SK-N-SH (cell line): ENCODE measurements at places on chromosomes 1 and 21. TPM values are rescaled to one million over a fixed set of nuclear protein-coding genes. Genes with fewer than 3 reads are reported as not detected.

DNA sequence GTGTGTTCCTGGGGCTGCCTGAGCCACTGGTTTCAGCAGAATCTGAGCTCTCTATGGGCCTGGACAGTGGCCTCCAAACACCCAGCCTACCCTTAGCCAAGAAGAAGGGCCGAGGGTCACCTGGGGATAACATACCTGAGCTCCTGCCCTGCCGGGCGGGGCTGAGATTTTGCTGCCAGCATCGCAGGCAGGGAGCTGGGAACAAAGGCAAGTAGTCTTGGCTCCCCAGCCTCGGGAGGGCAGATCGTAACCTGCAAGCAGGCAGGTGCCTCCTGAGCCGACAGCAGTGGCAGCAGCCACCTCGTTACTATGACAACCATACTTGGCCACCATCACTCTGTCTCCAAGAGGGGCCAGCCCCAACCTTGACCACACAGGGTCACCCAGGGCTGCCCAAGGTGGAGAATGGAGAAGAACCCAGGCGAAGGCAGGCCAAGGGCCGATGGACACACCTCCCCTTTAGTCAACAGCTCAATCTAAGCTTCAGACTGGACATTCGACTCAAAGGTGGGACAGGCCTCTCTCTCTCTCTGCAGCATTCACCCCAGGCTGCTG is 54.6 kb downstream of the TOMM20 start:
- H3K4me3 ChIP-seq = no peak overlapping the region
- no peaks in the 10 kb centered on the region for H3K36me3 ChIP-seq
- no peaks in the 10 kb centered on the region for H3K27me3 ChIP-seq
- peak overlapping the region; percentile 95 for H3K27ac ChIP-seq

The RHCE gene
- polyA plus RNA-seq = 0.54 and 0.57 TPM in 2 replicates

The ASPM gene
- 3.0 and 3.3 TPM in 2 replicates for polyA plus RNA-seq

- DNase-seq = no peak
- H3K27ac ChIP-seq = no peak overlapping the region
Measured at GRCh38 chr1:98296681-98297080, 364.8 kb upstream of the SNX7 start.

DNA sequence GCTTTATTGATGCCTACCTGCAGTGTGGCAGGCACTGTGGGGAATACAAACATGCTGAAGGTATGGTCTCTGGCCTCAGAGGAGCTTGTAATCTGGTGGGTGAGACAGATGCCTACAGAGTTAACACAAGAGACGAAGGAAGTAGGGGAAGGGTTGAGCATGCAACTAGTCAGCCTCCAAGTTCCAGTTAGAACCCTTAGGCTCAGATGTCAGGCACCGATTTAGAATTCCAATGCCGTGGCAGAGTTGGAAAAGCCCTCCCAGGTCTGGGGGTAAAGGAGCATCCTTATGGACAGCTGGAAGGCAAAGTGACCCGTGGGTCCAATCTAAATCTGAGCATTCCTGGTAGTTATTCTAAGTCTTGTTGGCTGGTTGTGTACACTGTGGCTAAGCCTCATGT is 132.9 kb upstream of the GJB5 start:
- no peaks in the 10 kb centered on the region for H3K4me1 ChIP-seq
- H3K27ac ChIP-seq = no peak overlapping the region
- no peaks in the 10 kb centered on the region for H3K27me3 ChIP-seq

The KRTAP10-8 gene
- not detected in 2 replicates for polyA plus RNA-seq

The CNN3 gene
- 204 and 242 TPM in 2 replicates for polyA plus RNA-seq

- no peak overlapping the region for H3K27ac ChIP-seq
- DNase-seq = no peak
- H3K27me3 ChIP-seq = no peaks in the 10 kb centered on the region
- H3K36me3 ChIP-seq = peaks cover 11% of the 10 kb centered on the region
Measured at GRCh38 chr1:78540048-78540447, 49.3 kb downstream of the PTGFR start.

The TRIM17 gene
- polyA plus RNA-seq = 1.5 and 1.6 TPM in 2 replicates

The KIFAP3 gene
- 10.7 and 12.3 TPM in 2 replicates for polyA plus RNA-seq

DNA sequence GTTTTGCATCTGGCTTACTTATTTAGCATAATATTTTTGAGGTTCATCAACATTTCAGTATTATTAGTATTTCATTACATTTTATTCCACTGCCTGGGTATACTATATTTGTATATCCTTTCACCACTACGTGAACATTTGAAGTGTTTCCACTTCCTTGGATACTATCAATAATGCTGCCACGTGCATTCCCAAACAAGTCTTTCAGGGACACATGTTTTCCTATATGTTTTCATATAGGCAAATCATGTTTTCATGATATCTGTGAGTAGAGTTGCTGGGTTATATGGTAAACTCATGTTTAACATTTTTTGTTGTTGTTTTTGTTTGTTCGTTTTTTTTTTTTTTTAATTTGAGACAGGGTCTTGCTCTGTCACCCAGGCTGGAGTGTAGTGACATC is 380.1 kb downstream of the OMA1 start:
- H3K4me1 ChIP-seq = no peaks in the 10 kb centered on the region
- H3K4me3 ChIP-seq = no peak overlapping the region
- no peak overlapping the region for H3K27ac ChIP-seq
- H3K36me3 ChIP-seq = no peaks in the 10 kb centered on the region
- no peaks in the 10 kb centered on the region for H3K27me3 ChIP-seq

DNA sequence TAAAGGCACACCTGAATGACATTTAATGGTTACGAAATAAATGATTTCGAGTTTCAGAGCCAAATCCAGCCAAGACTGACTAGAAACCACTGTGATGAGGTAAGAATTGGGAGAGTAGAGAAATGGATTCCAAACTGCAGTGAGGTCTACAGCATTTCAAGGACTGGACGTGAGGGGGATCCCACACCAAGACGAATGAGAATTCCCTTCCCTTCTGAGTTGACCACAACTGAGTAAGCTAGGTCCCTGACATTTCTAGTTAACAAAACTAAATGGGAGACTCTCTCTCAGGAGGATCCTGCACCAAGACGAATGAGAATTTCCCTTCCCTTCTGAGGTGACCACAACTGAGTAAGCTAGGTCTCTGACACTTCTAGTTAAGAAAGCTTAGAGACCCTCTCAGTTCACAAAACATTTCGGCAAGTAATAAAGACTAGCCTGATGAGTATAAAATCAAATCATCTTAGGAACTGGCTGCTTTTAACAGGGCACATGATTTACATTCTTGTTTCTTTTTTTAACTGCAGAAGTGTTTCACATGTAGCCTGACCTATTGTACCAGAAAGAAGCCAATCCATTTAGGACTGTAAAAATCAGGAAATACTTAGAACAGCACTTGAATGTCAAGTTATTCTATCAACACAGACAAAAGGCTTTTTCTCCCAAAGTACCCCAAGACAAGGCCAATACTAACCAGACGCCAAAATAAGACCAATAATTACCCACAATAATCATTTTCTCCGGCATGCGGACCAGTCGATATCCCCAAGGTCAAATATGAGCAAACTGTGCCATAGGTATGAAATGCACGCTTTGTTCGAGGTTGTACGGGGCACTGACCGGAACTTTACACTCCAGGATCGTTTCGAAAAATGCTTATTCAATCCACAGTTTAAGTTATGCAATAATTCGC is 1.4 kb upstream of the SPATA1 start:
- peaks cover 29% of the 10 kb centered on the region for H3K36me3 ChIP-seq
- H3K4me3 ChIP-seq = peak overlapping the region; percentile 71
- peak overlapping the region; percentile 94 for H3K27ac ChIP-seq
- peaks cover 8% of the 10 kb centered on the region; the same call in 1 of the 2 replicates for H3K4me1 ChIP-seq

DNA sequence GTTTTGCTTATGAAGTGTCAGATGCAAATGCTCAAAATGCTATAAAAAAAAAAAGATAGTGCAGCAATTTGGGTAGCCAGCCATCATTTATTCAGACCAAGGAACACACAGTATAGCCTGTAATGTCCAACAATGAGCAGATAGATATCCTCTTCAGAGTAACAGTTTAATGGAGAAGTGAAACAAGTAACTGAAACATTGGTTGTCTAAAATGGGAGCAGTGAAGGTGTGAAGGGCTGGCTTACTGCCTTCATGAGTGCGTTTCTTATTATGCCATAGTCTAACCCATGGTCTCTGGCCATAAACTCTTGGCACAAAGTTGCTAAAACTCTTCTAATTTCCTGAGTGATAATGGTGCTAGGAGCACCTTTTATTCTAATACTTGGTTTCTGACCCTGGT is 11.4 kb downstream of the RGS5 start:
- H3K4me1 ChIP-seq = no peaks in the 10 kb centered on the region
- H3K36me3 ChIP-seq = peaks cover 33% of the 10 kb centered on the region
- no peaks in the 10 kb centered on the region for H3K27me3 ChIP-seq
- DNase-seq = no peak
- no peak overlapping the region for H3K4me3 ChIP-seq

DNA sequence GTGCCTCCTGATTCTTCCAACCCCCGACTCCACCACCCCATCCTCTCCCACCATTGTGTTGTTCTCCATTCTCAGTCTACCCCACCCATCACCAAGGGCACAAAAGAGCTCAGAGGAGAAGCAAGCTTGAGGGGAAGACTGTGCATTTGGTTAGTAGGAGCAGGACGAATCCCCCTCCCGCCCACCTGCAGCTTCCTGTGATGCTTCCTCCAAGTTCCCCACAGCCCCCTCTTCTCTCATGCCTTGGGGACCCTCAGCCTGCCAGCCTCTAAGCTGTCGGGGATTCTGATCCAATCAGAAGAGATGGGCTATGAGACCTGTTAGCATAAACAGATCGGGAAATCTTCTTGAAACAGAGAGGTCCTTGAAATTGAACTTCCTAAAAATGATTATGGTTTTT is 22.2 kb upstream of the CAPZB start:
- H3K4me3 ChIP-seq = no peak overlapping the region
- DNase-seq = no peak
- H3K27ac ChIP-seq = no peak overlapping the region
- no peaks in the 10 kb centered on the region for H3K4me1 ChIP-seq

GRCh38 chr1:76510672-76511557 is 356.4 kb upstream of the ST6GALNAC5 start:
- peaks cover under 1% of the 10 kb centered on the region for H3K4me1 ChIP-seq
- no peak overlapping the region for H3K4me3 ChIP-seq
- H3K27me3 ChIP-seq = no peaks in the 10 kb centered on the region

- H3K27ac ChIP-seq = no peak overlapping the region
- no peak overlapping the region for H3K4me3 ChIP-seq
- H3K4me1 ChIP-seq = no peaks in the 10 kb centered on the region
- H3K36me3 ChIP-seq = no peaks in the 10 kb centered on the region
Measured at GRCh38 chr1:191002768-191003167, 525.1 kb upstream of the BRINP3 start.

DNA sequence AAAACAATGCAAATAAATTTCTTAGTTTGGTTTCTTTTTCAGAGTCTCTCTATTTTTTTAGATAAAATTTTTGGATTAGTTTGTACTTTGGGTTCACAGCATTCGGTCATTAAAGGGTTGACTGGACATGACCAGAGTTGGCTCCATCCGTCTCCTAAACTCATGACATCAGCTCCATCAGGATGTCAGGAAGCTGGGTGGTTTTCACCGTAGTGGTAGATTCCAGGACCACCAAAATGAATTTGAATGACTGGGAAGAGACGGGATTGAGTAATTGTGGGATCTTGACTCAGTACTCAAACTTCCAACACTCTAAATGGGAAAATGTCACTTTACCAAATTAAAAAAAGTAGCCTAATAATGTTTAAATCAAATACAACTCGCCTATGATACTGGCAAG is 279.2 kb upstream of the DUSP10 start:
- H3K36me3 ChIP-seq = no peaks in the 10 kb centered on the region
- no peak overlapping the region for H3K4me3 ChIP-seq
- H3K4me1 ChIP-seq = no peaks in the 10 kb centered on the region
- no peaks in the 10 kb centered on the region; the same call in 1 of the 2 replicates for H3K27me3 ChIP-seq

GRCh38 chr1:15949453-15950245 is 26.3 kb downstream of the ZBTB17 start:
- H3K4me1 ChIP-seq = peaks cover 62% of the 10 kb centered on the region
- DNase-seq = peak; percentile 73
- H3K27me3 ChIP-seq = no peaks in the 10 kb centered on the region
- peaks cover 8% of the 10 kb centered on the region for H3K36me3 ChIP-seq
- no peak overlapping the region for H3K4me3 ChIP-seq
- peak overlapping the region; percentile 86 for H3K27ac ChIP-seq

DNA sequence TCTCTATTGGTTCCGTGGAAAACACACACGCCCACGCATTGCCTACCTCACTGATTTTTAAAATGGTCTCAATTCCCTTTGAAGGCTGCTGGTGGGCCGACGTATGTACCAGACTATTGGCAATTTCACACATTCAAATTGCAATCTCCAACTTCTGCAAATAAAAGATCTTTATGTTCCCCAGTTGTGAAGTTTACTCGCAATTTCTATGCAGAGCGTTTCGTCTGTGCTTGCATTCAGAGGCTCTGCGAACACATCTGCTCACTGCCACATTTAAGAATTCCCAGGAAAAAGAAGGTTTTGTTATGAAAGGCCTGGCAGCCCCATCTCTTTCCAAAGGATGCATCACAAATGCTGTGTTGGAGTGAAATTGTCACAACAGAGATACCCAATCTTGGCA is 288.0 kb upstream of the KAZN start:
- no peaks in the 10 kb centered on the region for H3K36me3 ChIP-seq
- H3K4me3 ChIP-seq = no peak overlapping the region
- DNase-seq = no peak
- H3K4me1 ChIP-seq = no peaks in the 10 kb centered on the region

DNA sequence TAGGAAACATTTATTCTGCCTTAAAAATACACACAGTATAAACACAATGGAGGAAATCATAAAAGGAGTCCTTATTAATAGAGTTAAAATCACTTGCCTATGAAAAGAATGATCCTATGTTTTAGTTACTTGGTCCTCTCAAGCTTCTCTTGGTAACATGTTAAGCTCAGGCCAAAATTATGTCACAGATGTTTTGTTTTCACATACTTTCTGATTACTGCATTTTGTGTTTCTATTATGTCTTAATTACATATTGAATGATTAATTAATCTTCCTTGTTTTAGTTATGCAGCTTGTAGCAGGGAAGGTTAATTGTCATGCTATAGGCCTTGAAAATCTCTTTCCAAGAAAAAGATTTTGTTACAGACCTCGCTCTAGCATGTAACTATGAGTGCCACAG is 406.0 kb downstream of the PLA2G4A start:
- H3K4me1 ChIP-seq = no peaks in the 10 kb centered on the region; the same call in 1 of the 2 replicates
- H3K27me3 ChIP-seq = no peaks in the 10 kb centered on the region
- no peak overlapping the region for H3K27ac ChIP-seq
- H3K4me3 ChIP-seq = no peak overlapping the region

The TMEM52 gene
- polyA plus RNA-seq = 3.8 and 4.8 TPM in 2 replicates

DNA sequence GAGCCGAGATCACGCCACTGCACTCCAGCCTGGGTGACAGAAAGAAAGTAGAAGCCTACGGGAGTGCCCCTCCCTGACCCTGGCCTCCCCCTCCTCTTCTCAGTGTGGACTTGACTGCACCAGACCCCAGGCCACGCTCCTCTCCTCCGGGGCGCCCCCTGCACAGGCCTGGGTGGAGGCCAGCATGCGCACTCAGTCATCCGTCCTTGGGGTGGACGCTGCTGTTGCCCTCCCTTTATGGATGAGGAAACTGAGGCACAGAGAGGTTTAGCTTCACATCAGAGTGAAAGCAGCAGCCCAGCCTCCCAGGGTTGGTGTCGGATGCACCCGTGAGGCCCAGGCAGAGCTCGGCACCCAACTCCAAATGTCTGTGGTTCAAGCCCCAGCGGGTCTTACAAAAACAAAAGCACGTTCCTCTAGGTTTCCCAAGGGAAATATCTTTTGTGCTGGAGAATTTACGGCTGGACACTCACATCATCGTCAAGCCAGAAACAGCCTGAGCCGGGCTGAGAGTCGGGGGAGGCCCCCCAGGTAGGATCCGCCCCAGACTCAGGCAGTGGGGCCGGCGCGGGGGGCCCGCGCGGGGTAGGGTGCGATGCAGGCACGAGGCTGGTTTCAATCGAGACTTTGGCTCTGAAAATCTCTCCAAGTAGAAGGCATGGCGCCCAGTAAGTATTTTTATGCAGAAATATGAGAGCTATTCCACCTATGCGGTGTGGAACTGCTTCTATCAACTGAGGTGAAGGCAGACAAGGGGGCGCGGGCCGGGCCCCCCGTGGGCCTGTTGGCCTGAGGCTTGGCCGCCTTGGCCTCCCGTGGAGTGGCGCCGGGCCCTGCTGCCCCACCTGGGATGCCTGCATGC is 36.6 kb downstream of the MORN1 start:
- no peaks in the 10 kb centered on the region for H3K4me1 ChIP-seq
- no peak overlapping the region for H3K4me3 ChIP-seq
- H3K36me3 ChIP-seq = no peaks in the 10 kb centered on the region
- no peak for DNase-seq
